ENCODE measurements at places on chromosomes 4 and X. TPM values are rescaled to one million over a fixed set of nuclear protein-coding genes. Genes with fewer than 3 reads are reported as not detected.

Gene BEX4
- polyA plus RNA-seq = 96.6 TPM

DNA sequence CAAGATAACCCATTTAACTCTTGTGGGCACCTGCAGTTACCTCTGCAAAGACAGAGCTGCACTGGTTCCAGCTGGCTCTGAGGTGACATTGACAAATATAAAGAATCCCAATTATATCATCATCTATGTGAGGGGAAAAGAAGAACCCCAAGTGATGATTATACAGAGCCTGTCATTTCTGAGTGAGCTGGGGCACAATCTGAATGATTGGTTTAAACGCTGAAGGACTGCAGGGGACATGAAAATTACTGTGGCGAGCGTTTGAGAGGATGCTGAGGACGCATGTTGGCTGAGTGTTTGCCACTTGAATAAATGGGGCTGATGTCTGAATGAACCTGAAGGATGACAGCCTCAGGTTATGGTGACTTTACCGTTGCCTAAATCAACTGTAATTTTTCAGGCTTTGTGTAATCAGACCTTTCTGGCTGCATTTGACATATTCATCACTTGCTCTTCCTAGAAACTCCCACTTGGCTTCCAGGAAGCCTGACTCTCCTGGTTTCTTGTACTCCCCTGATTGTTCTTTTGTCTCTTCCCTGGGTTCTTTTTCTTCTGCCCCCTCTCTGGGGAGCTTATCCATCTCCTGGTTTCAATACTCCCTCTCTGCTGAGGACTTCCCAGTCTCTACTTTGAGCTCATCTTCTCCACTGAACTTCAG lies 4.1 kb upstream of the HSD17B10 start:
- no peak for DNase-seq

DNA sequence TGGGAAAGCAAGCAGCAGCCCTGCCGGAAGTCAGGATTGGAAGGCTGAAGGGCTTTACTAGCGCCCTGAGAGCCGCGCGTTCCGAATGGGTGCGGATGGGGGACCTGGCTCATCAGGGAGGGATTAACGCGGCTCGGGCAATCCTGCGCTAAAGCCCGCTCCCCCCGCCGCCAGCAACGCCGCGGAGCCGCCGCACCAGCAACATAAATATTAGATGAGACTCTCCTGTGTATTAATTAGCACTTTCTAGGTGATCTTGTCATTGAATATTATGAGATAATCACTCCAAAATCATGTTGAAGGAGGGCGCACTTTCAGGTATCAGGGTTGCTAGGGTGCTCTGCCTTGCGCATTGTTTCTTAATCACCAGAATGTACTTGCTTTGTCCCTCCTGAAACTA lies 357.2 kb upstream of the FAM241A start:
- no peak for DNase-seq

Gene TLR8
- 0.04 TPM for polyA plus RNA-seq

- no peak for DNase-seq
Observed at GRCh38 chrX:105653891-105654290, 168.4 kb upstream of the NRK start.

Gene GPC4
- not detected for polyA plus RNA-seq

Gene ZCCHC18
- polyA plus RNA-seq = 4.3 TPM

DNA sequence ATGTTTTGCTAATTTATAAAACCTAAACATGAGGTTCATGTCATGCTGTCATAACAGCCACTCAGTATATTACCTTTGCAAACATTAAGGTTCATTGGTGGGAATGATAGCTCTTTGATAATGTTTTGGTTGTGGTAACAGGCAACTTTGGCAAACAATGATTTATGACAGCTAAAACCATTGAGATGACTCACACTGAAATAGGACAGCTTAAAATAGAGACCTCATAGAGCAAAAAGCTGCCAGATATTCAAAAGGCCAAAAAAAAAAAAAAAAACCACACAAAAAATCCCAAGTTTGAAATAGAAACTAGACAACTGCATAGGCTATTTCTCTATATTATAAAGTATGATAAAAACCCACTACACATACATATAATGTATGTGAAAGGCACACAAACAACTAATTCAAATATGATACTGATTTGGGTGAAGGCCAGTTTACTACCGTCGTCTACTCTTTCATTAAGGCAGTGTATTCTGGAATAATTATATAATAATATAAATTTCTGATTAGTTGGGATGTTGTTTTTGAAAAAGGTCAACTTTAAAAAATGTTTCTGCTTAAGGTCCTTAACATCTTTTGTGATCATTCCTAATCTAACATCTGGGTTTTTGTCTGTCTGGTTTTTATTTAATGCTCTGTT lies 646.0 kb upstream of the PITX2 start:
- no peak for DNase-seq

Gene PNMA5
- not detected for polyA plus RNA-seq

DNA sequence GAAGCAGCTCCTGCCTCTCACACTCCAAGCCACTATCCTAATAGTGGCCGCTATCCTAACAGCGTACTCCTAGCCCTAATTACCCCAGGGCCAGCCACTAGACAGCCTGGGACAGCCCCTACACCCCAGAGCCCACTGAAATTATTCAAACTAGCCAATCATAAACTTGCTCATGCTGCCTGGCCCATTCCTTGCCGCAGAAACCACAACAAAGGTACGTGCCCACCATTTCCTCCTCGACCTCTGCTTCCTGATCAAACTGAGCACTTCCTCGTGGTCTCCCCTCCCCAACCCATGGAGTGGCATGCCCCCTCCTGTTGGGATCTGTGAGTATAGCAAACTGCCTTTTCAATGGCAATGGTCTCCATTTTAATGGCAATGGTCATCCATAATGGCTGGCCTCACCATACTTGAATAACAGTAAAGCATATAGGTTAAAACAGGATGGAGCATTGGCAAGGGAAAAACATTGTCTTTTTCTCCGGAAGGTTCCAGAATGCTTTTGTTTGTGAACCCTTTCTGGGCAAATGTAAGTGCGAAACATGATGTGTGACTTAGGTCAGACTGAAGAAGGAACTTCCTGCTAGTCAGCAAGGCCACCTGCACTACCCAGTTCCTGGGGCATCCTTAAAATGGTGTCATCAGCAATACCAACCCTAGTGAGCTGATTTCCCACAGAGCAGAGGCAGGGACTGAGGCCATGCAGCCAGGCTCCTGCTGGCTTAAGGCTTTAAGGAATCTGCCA lies 107.1 kb upstream of the ATP6AP2 start:
- no peak for DNase-seq

DNA sequence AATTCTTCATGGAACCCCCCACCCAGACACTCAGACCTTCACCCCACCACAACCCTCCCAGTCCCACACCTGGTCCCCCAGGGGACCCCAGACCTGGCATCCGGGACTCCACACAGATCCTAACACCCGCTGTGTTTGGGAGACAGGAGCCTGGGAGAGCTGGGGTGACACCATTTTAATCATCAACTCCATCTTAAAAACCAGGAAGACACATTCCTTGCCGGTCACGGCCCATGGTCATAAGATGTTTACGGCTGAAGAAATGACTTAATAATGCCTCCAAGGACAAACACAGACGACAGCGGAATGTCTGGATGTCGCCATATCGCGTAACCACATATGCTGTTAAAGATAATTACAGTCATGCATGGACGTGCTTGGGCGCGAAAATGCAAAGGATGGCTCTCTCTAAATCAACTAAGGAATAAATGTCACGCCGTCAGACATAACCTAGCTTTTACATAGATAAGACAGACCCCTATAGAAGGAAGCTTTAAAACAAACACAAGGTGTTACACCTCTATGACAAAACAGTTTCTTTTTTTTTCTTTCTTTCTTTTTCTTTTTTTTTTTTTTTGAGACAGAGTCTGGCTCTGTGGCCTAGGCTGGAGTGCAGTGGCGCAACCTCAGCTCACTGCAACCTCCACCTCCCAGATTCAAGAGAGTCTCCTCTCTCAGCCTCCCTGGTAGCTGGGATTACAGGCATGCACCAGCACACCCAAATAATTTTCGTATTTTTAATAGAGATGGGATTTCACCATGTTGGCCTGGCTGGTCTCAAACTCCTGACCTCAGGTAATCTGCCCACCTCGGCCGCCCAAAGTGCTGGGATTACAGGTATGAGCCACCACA lies 2.1 kb upstream of the DHRSX start:
- no peak for DNase-seq

GRCh38 chr4:125306112-125306511 lies 8.6 kb upstream of the FAT4 start:
- DNase-seq = no peak

DNA sequence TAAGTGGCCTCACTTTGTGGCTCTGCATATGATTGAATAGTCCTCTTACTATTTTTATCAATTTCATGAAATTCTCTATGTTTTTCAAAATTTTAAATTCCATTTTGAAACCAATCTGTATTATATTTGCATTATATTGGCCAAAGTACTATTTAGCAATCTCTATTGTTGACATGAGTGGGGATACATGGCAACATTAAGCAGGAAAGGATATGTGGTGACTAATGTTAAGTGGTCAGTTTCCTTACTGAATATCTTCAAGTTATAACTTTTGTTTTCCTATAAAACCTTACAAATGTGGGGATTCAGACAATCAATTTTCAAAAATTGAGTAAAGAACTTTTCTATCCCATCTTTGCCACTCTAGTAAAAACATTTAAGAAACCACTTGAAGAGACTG lies 10.2 kb downstream of the BBS7 start:
- DNase-seq = no peak

DNA sequence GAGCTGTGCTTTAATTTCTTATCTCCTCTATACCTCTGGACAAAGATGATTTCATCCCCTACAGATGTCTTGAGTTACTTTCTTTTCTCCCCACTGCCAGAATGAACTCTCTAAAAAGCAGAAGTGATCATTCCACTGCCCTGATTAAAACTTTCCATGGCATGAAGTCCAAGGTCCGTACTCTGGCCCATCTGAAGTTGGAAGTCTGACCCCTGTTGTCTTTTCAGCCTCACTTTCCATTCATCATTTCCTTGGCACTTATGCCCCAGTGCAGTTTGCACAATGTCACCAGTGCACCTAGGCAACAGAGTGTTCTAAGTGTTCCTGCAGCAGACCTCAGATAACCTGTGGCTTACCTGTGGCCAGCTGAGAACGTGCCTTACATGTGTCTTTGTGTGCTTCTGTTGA lies 242.4 kb downstream of the FRAS1 start:
- DNase-seq = no peak

DNA sequence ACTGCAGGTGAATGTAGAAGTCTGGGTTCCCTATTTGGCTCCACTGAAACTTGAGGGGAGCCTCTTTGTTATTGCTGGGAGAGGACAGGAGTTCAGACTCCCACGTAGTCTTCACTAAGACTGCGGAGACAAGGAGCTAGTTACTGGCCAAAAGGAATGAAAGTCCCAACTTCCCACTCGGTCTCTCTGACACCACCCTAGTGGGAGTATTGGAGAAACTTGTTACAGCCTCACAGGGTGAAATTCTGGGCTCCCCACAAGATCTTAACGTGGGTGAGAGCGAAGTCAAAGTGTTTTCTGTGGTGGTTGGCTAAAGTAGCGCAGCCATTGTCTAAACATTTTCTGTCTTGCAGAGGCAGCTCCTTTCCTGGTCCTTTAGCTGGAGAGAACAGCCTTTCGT lies 13.5 kb downstream of the MYOZ2 start:
- no peak for DNase-seq

GRCh38 chr4:137660211-137660610 lies 127.9 kb upstream of the PCDH18 start:
- no peak for DNase-seq

DNA sequence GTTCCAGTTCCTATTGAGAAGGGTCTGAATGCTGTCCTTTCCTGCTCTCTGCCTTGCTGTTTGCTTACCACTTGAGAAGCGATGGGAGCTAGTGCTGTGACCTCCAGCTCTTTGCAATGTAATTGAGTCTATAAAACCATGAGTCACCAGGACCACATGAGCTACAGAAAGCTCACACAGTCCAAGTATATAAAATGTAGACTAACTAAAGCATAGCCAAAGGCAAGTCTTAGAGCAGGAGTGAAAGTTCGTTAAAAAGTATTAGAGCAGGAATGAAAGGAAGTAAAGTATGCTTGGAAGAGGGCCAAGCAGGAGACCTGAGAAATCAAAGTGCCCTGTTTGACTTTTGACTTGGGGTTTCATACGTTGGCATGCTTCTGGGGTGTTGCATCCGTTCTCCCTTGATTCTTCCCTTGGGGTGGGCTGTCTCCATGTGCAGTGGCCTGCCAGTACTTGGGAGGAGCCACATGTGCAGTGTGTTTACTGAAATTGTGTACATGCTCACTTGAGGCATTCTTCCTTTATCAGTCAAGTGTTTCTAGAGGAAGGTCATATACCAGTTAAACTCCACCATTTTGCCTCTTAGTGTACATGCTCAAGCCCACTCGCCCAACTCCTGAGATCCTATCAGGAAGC lies 71.3 kb upstream of the KIT start:
- no peak for DNase-seq

DNA sequence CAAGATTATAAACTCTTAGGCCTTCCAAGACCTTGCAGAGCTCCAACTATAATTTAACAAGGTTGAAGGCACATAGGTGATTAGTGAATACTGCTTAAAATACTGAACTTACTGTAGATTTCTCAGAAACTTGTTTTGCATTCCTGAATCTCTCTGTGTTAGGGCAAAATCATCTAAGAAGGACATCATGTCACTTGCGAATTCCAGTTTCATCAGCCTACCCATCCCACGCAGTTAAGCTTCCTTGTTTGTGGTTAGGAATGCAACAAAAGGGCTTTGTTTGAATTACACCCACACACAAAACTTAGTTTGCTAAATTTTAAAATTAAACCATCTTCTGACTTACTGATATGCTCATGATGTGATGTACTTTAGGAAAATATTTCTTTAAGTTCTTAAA lies 174.0 kb downstream of the SOWAHB start:
- no peak for DNase-seq

DNA sequence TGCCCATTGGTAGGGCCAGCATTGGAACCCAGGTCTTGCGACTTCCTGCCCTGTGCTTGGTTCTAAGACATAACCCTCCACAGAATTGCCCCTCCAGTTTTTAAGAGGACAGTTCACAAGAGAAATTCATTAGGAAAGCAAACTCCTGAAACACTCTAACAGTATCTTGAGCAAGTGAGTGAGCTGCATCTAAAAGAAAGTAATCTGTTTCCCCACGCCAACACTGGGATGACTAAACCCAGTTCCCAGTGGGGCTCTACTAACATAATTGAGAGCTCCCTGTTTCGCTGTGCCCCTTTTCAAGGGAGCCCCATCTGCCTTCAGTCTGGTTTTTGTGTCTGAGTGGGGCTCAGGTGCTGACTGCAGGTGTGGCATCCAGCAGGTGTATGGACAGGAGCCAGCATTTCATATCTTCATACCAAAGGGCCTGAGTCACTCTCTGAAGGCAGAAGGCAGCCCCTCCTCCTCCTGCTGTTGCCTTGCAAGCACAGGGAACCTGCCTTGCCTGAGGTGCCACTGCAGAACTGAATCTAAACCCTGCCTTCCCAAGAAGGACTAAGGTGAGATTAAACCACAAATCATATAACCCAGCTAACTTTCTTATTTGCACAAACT lies 8.0 kb downstream of the AMOT start:
- no peak for DNase-seq

All from immature natural killer cell (primary cell).